Stimulated activated CD8-positive, alpha-beta memory T cell treated with anti-CD3 and anti-CD28 coated beads, Interleukin-15, amount 100 ng/mL, for 24 hours (primary cell): ENCODE measurements at places on chromosomes 7 and 10.

GRCh38 chr10:6065835-6066234, 3.7 kb upstream of the IL2RA start:
- DNase-seq = no peak

DNA sequence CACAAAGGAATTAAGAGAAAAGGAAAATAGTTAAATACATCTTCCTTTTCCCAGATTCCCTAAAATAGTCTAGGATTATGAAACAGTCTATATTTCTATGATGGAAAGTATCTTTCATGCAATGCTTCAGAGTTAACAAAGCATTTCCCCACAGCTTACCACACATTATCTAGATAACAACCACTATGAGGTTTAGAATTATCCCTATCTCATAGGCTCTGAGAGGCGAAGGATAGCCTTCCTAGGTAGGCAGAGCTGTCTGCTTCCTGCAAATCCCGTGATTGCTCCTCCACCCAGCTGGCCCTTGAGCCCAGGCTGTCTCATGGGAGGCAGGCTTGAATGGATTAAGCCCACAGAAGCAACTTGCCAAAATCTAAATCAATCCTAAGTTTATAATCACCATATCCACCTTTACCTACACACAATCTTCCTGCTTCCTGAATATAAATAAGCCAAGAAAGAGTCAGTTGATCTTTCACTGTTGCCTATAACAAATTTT, 321.4 kb upstream of the AOAH start:
- no peak for DNase-seq

DNA sequence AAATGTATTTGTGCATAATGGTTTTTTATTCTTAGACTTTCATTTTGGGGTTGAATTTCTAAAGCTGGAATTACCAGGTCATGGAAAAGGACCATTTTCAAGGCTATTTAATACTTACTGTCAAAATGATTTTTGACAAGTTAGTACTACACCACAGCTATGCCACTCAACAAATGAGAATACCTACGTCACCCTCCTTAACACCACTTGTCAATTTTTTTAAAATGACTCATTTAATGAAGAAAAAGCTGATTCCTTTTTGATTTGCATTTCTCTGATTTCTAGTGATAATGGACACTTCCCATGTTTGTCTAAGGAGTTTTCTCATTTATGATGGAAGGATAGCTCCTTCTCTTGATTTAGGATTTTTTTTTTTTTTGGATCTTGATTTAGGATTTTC, 63.3 kb downstream of the VSTM4 start:
- no peak for DNase-seq

DNA sequence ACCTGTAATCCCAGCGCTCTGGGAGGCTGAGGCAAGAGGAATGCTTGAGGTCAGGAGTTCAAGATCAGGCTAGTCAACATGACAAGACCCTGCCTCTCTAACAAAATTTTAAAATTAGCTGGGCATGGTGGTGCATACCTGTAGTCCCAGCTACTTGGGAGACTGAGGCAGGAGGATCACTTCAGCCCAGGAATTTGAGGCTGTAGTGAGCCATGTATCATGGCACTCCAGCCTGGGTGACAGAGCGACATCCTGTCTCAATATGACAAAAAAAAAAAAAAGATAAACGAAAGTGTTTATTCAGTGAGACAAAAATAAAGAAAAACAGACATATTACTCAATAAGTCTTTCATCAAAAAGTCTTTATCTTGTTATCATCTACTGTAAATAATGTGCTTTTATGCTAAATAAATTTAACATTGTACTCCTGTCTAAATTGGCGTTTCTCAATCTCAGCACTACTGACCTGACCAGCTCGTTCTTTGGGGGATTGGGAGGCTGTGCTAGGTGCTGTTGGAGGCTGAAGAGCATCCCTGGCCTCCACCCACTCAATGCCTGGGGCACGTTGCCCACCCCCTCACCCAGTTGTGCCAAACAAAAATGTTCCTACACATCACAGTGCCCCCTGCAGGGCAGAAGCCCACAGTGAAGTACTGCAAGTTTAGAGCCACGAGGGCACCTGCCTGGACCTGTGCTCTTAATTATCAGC, 57.7 kb downstream of the NCAPG2 start:
- DNase-seq = no peak

GRCh38 chr10:72048450-72049124, 39.8 kb downstream of the SPOCK2 start:
- peak; percentile 82 for DNase-seq

DNA sequence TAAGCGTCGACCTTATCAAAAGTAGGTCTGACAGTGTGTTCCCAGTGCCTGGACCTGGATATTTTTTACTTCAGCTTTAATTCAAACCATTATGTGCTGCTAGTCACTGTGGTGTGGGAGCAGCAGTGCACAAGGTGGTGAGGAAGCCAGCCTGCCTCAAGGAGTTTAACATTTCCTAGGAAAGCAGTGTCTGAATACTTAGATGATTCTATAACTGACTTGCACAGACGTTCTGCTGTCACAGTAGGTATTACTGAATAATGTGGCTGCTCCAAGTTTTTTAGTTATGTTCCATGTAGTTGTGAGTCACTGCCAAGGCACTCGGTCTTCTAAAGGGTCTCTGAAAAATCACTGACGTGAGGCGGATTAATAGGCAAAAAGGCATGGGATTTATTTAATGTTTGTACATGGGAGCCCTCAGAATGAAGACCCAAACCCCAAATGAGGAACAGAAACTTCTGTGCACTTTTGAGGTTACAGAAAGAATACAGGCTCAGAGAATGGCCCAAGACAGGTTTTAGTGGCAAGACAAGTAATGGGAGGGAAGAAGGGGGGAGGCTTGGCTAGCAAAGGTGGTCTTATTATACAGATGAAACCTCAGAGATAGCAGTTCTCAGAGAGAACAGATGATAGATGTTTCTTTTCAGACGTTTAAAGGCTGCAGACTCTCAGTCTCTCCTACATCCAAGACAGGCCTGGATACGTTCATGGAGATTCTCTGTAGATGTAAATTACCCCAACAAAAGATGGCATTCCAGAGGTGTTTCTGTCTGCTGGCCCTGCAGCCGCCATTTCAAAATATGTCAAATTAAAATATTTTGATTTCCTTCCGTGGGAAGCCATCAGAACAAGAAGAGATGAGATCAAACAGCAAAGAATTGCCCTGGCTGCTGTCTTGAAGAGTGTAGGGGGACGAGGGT, 209.3 kb downstream of the SDK1 start:
- no peak for DNase-seq

DNA sequence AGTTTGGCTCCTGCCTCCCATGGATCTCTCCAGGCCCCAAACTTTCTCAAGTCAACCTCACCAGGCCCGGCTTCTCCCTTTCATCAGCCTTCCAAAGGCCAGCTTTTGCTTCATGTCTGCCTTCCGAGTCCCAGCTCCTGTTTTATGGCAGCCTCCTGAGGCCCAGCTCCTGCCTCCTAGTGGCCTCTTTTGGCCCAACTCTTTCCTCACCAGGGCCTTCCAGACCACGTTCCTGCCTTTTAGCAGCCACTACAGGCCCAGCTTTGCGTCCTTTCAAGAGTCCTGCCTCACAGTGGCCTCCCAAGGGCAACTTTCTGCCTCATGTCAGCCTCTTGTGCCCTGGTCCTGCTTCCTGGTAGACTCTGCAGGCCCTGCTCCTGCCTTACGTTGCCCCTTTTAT, 15.3 kb upstream of the TMEM248 start:
- no peak for DNase-seq

DNA sequence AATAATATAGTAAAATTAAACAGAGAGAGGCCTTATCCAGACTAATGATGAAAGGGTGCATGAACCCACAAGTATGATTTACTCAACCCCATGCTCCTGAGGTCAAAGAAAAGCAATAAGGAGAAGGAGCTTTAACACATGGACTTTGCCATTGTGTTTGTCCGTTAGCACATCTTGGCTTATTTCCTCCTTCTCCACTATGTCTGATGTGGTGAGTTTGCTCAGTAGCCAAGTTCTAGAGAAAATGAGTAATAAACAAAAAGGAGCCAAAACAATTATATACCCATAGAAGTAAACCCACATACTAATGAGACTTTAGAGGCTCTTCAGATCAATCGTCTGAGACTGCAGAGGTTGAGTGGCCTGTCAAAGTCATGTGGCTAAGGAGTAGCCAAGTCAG, 26.1 kb upstream of the ADD3 start:
- DNase-seq = no peak

DNA sequence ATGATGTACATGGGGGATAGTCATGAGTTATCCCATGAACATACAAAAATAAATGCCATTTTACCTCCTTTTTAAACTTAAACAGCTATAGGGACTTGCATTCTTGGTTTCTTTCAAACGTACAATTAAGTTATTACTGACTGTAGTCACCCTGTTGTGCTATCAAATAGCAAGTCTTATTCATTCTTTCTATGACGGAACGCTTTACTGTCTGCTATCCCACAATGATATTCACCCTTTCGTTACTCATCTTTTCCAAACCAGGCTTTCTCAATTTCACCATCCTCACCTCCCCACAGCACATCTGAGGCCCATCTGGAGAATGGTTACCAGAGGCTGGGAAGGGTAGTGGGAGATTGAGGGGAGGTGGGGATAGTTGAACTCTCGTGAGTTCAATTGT, 218.8 kb downstream of the PHF14 start:
- DNase-seq = no peak

- no peak for DNase-seq
Measured at GRCh38 chr10:128384831-128385230, 258.6 kb upstream of the MKI67 start.

GRCh38 chr10:33093362-33093761, 135.3 kb upstream of the ITGB1 start:
- DNase-seq = no peak

DNA sequence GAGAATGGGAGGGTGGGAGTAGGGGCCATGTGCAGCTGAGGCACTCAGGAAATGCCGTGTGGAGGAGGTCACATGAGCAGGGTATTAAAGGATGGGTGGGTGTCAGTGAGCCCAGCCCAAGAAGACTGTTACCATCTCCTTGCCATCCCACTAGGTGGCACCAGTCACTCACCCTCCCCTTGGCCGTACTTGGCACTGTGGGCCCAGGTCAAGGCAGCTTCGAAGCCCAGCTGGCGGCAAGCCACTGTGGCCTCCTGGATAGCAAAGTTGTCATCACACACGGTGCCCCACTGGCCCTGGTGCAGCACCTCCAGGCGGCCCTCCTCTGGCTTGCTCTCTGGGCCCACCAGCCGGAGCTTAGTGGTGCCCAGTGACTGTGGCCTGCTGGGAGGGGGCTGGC, 5.4 kb downstream of the LOXL4 start:
- DNase-seq = no peak

DNA sequence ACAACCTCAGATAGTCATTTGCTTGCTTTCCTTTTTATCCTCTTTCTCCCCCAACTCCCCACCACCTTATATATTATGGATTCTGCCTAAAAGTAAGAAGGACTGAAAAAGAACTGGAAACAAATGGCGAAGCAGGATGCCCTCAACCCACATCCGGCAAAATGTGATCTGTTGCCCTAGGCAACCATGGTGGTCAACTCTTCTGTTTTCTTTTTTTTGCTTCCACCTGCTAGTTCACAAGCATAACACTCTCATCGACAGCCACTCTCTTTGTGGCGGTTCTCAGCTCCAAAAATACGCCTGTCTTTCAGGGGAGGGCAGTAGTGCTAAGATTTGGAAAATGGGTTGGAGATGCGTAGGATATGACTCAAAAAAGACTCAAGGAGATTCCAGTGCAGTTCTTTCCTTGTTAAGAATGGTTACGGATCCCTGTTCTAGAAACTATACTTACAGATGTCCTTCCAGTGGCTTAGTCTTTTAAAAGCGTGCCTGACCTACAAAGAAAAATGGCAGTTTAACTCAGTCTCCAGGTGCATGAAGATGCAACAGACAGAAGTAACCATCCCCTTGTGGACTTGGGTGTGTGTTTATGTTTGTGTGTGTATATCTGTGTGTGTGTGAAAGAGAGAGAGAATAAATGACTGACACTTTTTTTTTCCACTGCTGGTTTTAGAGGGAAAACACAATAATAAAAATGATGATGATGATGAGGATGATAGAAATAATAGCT, 10.7 kb downstream of the APBB1IP start:
- no peak for DNase-seq

DNA sequence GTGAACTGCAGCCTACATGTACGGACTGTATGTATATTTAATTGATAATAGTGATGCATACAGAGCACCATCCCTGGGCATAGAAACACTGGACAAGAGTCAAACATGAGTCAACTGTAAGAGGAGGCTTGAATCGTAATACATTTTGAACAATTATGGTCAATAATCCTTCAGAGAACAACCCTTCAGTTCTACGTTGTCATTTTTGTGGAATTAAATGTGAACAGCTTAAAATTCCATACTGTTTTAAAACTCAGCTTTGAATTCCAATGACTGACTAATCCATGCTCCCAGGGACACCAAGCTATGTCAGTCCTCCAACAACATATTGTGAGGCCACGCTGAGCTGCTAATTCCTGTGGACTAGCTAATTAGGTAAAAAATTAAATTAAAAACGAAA, 41.5 kb upstream of the KMT2E start:
- no peak for DNase-seq

GRCh38 chr7:127598318-127598717, 4.8 kb downstream of the FSCN3 start:
- no peak for DNase-seq

- no peak for DNase-seq
Measured at GRCh38 chr10:81013771-81014170, 476.1 kb downstream of the SH2D4B start.

DNA sequence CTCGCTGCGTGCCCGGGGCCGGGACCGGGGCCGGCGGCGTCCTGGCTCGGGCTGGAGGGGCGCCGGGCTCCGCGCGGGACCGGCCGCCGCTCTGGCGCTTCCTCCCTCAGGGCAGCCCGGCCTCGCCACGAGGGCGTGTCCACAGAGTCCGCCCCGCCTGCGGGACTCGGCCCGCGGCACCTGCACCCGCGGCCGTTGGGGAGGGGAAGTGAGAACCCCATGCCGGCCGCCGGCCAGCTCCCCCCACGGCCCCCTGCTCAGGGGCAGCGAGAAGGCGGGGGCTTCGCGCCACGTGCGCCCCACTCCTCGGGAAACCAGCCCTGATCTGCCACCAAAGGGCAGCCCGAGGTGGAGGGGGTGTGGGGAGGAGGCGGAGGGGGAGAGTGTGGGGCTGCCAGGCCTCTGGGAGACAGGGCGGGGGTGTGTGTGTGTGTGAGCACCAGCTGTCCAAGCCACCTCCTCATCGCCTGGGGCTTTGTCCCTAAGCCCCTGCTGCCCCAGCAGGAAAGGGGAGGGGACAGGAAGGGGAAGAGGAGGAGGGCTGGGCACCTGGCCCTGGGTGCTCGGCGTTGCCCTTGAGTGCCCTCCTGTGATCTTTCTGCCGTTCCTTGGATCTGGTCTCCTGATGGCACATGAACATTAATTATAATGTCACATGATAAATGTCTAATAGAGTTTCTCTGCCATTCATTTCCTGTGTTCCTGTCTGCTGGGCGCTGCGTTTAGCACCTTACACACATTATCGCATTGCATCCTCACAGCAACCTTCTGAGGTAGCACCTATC, at the start of gene PIK3AP1:
TSS of gene PIK3AP1 (minus strand) at position 93 of the 785 bp plus-strand sequence. CDS start 120 bp downstream, outside the sequence.
- DNase-seq = peak; percentile 12
